ENCODE measurements at places on chromosomes 11 and 22.

DNA sequence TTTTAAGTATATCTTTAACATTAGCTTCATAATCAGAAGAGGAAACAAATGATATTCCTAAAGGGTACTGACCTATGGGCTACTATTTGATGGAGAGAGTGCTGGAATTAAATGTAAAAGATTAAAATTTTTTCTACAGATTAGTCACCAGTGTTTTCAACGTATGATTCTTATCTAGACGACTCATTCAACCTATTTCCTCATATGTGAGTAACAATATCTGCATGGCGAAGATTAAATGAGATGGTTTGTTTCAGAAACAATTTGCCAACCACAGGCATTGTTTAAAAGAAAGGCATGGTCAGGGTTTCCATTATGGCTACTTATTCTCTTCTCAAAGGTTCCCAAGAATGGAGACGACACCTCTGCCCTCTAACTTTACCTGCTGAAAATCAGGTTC, 20.4 kb downstream of the OR56B4 start:
- DNase-seq = no peak

DNA sequence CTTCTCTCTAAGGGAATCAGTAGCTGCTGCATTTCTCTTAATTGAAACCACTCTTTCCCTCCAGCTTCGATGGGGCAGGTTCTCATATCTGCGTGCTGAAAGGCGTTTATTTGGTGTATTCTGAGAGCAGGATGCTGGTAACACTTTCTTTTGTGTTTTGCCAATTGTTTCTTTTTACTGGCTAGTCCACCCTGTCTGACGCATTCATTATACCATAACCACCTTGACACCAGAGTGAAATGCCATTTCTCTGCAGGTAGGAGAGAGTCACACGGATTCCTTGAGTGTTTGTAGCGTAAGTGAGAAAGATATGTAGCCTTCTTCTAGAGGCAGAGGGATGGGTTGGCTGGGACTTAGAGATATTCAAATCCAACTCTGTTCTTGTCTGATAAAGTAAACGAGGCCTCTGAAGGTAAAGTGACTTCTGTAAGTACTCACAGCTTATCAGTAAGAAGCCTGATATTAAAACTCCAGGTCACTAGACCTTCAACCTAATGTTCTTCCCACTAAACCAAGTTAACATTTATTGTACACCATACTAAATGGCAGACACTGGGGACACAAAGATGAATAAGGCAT, 21.4 kb downstream of the CD44 start:
- DNase-seq = no peak

- no peak for DNase-seq
Measured at GRCh38 chr11:62489204-62489603, 57.4 kb downstream of the AHNAK start.

- DNase-seq = no peak
Measured at GRCh38 chr11:125123947-125124617, 12.7 kb upstream of the TMEM218 start.

Measured in effector CD8-positive, alpha-beta T cell (primary cell).